NB4 (cell line): ENCODE measurements at places on chromosomes 2 and 18.

GRCh38 chr2:105904938-105905337 lies 160.2 kb downstream of the NCK2 start:
- DNase-seq, result no peak

- no peak for DNase-seq
Observed at GRCh38 chr2:81984969-81985637, 1680.6 kb upstream of the LRRTM1 start.

GRCh38 chr2:84451579-84451978 lies 7.5 kb downstream of the SUCLG1 start:
- DNase-seq, result no peak

DNA sequence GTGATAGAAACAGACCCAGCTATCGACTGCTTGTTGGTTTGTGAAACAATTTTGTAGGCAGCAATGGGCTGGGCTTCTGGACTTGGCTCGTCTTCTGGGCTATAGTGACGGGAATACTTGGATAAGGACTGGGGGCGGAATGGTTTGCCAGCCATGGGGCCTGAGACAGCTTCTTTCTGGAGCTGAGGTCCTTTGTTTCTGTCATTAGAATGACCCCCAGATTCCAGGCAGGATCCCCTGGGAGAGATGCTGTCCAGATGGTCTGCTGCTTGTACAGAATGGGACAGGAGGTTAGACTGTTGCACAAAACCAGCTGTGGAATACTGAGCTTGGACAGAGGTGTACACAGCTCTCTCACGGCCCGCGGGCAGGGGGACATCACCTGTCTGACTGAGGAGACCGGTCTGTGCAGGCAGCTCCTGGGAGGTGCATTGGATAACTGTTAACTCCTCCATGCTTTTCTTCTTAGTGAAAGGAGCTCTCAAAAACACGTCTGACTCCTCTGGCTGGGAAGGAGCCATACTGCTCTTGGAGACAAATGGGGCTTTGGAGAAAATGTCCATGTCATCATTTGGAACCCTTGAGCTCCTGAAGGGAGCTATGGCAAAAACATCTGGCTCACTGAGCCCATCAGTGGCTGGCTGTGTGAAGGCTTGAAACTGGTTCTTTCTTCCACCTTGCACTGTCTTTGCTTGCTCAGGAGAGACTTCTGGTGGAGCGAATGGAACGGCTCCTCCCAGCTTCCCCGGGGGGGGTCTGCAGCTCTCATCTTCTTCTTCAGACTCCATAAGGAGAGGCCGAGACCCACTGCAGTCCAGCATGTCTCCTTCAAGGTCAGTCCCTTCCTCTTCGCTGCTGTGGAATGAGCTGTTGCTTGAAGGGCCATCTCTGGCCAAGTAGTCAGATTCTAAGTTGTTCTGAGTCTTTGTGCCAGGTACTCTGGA lies 28.6 kb upstream of the NFU1 start:
- DNase-seq, result no peak

- no peak for DNase-seq
Observed at GRCh38 chr18:9608298-9608697, 6.1 kb downstream of the PPP4R1 start.

GRCh38 chr2:242020196-242021004 lies 150.9 kb downstream of the RTP5 start:
- DNase-seq, result peak; percentile 62

- no peak for DNase-seq
Observed at GRCh38 chr2:2742726-2743125, 411.7 kb upstream of the MYT1L start.

- no peak for DNase-seq
Observed at GRCh38 chr2:238155051-238155760, 3.6 kb upstream of the ERFE start.

DNA sequence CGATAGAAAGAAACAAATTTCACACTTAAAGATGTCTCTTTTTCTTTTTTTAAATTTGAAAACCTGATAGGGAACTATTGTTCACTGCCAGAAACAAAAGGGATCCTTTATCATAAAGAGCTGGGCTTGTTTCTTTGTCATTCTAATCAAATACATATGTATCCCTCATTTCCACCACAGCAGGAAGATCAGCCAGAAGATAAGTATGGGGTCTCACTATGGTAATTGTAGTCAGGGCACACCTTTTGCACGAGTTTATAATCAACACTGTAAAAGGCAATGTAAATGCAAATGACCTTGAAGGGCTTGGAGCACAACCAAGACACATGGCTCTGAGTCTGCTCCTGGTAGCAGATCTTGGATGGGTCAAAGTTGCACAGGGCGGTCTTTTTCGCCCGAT lies 109.5 kb downstream of the NXPH2 start:
- DNase-seq, result no peak

DNA sequence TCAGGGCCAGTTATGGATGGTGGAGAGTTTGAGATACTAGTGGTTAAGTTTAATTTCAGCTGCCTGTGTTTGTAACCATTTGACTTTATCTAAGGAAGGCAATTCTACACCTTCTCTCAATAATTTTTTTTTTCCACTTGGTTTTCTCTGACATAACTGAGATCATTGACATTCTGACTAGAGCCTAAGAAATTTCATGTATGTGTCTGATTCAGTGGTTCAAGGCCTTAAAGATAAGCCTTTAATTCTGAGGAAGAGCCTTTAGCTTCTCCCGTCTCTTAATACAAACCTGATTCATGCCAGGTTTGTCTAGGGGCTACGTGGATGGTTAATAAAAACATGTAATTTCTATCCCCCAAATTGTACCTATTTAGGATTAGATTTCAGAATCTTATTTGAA lies 971.4 kb downstream of the DPP10 start:
- no peak for DNase-seq

DNA sequence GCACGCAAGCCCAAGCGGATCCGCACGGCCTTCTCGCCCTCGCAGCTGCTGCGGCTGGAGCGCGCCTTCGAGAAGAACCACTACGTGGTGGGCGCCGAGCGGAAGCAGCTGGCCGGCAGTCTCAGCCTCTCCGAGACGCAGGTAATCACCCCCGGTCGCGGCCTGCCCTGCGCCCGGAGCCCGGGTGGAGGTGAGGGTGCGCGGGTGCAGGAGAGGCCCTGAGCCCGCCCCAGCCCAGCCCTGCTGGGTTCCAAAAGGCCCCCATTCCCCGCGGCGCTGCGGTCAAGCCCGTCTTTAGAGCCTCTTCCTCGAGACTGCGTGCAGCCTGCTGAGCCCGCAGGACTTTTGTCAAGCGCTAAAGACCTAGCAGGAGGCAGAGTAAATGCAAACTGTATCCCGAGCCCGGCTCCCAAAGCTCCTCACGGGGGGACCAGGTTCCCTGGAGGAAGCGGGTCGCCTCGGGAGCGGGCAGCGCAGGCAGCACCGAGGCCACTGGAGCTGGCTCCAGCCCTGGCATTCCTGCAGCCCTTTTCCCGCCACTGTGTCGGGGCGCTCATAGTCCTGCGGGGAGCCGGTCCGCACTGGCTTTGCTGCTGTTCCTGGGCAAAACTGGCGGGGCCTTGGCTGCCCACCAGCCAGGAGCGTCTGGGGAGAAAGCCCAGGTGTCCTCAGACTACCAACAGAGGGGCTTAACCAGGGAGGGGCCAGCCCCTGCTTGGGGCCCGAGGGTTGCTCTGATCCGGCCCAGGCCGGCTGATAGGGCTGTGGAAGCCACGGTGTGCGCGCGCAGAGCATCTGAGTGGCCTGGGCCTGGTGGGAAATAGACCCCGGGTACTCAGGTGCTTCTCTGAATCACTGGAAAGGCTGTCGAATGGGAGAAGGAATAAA lies 7.3 kb downstream of the EMX1 start:
- DNase-seq, result peak; percentile 26
